ENCODE measurements at places on chromosomes 16 and 17.

DNA sequence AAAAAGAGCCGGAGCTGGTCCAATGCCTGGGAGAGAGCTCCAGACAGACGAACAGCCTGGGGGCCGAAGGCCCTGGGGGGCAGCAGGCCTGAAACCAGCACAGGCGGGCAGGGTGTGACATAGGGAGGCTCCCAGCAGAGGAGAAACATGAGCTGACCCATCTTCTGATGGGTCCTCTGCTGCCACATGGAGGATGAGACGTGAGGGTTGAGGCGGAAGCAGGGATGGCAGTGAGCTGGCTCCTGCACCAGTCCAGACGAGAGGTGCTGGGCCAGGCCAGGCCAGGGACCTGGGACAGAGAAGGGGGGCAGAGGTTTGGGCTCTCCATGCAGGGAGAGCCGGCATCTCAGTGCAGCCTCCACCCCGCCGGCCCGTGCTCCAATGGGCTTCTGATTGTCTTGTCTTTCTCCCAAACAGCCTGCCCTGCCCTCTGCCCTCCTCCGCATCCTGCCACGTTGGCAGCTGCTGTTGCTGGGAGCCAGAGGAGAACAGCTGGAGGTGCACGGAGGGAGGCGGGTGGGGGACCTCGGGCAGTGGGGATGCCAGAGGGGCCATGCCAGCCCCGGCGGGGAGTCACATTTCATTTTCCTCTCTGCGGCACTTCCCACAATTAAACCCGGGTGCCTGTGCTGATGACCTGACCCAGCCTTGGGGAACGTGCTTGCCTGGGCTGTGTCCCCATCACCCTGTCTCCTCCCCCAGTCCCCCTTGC lies 139.1 kb upstream of the GSE1 start:
- DNase-seq = peak; percentile 85

DNA sequence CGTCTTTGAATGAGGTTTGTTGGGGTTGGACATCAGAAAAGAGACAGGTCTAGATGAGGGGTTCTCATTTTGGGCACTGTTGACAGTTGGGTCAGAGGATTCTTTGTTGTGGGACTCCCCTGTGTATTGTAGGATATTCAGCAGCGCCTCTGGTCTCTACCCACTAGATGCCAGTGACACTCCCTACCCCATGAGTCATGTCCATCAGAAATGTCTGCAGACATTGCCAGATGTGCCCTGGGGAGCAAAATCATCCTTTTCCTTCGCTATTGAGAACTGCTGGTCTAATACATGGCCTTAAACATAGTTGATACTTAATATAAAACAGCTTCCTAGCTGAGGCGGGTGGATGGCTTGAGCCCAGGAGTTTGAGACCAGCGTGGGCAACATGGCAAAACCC lies 3.1 kb downstream of the ABAT start:
- DNase-seq = no peak

GRCh38 chr17:36027761-36028160 lies 10.0 kb upstream of the CCL23 start:
- no peak for DNase-seq

GRCh38 chr16:9033125-9033830 lies 58.2 kb upstream of the HAPSTR1 start:
- peak; percentile 2 for DNase-seq

DNA sequence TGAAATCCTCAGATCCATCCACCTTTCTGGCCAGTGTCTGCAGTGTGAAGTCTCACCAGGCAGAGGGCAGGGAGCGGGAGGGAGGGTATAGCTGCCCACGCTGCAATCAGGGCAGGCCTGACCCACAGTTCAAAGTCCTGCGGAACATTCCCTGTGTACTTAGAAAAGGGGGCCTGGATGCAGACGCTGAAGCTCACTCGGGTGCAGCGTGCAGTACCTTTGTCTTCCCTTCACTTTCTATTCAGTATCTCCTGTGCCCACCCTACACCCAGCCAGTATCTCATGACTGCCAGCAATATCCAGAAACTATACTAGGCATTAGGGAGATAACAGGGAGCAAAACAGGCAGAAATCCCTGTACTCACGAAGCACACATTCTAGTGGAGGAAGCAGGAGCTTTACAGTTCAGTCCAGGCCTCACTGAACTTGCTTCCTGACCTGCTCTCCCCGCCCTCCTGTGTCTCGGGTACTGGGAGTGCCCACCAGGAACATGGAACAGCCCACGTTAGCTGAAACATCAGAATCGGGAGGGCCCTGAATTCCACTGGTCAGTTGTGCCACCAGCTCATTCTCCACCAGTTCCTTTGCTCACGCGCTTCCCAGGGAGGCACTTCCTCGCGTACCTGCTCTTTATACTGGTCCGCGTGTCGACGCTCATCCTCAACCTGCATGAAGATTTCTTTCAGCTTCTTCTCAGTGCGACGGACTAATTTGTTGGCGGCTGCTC lies 42.2 kb downstream of the NDEL1 start:
- DNase-seq = no peak

- DNase-seq = no peak
Measured at GRCh38 chr17:43613917-43614316, 47.8 kb downstream of the MEOX1 start.

DNA sequence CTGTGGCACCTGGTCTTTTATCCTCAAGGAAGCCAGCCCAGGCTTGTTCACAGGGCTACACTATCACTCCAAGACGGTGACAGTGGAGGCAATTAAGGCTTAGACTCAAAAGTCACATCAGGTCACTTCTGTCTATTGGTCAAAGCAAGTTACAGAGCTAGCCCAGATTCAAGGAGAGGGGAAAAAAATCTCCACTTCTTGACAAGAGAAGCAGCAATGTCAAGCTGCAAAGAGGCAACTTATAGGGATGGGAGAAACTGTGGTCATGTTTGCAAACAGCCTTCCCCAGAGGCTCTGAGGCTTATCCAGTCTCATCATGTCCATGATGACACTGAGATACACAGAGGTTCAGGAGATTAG lies 31.6 kb downstream of the SERPINF1 start:
- peak; percentile 34 for DNase-seq

DNA sequence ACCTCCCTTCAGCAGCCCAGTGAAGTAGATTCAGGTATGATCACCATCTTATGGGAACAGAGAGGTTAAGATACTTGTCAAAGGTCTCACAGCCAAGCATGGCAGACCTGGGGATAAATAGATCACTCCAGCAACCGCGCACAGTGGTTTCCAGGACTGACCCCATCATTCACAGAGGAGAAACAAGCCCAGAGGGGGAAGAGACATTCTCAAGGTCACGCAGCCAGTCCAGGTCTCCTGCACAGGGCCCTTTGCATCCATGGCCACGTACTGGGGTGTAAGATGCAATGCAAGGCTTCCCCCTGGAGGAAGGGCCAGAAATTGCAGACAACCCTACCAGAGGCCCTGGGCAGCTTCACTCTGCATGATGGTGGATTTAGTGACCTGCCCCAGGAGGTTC lies 19.9 kb downstream of the TLE7 start:
- peak; percentile 5 for DNase-seq

- no peak for DNase-seq
Measured at GRCh38 chr16:84191466-84191865, 509 bp downstream of the ADAD2 start.

GRCh38 chr16:16093628-16094332 lies 129.5 kb downstream of the ABCC6 start:
- no peak for DNase-seq

DNA sequence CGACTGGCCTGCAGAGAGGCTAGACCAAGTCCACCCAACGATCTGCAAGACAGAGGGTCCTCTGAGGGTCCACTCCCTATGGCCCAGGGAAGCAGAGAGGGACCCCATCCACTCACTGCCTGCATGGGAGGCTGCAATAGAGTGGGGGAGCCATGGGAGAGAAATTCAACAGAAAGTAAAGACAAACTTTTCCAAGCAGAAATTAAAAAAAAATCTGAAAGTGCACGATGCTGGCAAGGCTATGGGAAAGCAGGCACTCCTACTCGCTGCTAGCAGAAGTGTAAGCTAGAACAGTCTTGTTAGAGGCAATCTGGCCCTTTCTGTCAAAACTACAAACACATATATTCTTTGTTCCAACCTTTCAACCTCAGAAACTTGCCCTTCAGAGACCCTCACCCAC lies 85.4 kb downstream of the GAS7 start:
- no peak for DNase-seq

- DNase-seq = no peak
Measured at GRCh38 chr17:63483038-63483437, 6.2 kb downstream of the ACE start.

DNA sequence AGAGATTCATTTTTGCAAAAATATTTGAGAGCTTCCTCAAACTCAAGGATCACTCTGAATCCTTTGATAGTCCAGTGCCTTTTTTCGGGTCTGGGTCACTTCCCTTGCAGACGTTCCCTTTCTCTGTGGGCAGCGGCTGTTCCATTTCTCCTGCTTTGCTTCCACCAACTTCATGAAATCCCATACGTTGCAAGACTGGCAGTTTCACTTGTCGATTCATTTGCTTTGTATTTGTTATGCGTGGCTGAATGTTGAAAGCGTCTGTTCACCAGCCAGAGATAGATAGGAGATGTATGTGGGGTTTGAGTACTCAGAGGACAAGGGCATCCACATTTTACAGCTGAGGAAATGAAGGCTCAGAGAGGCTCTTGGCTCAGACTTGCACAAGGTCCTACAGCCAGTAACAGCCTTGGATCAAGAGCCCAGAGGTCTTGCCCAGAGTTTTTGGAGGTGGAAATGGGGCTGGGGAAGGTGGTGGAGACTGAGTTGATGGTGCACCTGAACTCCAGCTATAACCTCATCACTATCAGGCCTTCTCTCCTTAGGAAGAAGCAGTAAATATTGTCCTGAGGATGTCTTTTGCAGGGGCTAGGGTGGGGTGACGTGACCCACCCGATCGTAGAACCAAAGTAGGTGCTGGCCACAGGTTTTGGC lies 1.3 kb upstream of the CCDC102A start:
- no peak for DNase-seq

DNA sequence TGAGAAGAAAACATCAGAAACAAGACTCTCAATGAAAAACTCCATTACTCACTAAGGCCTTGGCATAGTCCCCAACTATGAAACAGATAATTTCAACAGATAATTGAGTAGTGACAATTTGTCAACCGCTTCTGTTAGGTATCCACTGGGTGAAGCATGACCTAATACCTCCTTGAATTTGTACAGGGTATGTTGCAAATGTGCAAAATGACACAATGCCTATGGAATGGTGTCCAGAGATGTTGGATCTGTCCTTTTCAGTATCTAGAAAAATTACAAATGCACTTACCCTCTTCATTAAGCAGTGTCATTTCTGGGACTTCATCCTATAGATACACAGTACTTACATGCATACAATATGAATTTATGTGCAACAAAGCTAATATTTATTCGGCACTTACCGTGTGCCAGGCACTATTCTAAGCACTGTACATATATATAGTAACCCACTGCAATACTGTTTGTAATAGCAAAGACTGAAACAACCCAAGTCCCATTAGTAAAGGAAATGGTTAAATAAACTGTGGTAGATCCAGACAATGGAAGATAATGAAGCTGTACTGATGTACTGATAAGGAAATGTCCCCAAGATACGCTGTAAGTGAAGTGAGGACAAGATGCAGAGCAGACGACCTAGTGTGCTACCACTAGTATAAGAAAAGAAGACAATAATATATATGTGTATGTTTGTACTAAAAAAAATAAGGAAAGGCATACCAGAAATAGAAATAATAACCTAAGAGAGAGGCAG lies 21.4 kb upstream of the SLC6A4 start:
- DNase-seq = peak; percentile 5
